ENCODE measurements at places on chromosomes 12 and 14.

DNA sequence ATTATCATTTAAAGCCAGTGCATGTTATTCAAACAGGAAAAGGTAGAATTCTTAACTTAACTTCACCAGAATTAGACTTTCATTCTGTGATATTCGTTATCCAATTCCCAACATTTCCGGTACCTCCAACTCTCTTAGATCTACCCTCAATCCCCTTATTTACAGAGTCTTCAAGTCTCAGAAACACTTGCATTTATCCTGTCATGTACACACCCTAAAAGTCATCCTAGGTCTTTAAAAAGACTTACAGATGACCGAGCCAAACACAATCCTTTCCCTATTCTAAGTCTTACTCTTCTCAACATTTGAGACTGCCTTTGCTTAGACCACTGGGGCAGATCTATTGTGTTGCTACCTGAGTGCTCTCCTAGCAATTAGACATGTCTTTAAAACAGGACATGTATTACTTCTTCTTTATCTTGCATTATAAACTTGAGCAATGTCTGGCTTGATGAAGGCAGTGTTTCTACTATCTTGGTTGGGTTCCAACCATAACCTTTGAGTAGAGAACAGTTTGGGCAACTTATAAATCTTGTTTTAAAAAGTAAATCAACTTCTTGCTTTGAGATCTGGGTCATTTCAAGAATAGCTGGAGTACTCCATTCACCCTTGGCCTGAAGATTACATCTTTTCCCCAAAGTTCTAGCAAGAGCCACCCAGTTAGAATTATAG lies 140.6 kb upstream of the PLEKHG7 start:
- peaks cover 18% of the 10 kb centered on the region for H3K4me1 ChIP-seq
- H3K36me3 ChIP-seq: no peaks in the 10 kb centered on the region
- H3K27me3 ChIP-seq: no peaks in the 10 kb centered on the region
- no peak overlapping the region for H3K27ac ChIP-seq

GRCh38 chr12:64609536-64610078 lies 688 bp upstream of the RASSF3 start:
- peak overlapping the region; percentile 58 for H3K4me3 ChIP-seq
- DNase-seq: peak; percentile 20
- H3K27me3 ChIP-seq: no peaks in the 10 kb centered on the region

DNA sequence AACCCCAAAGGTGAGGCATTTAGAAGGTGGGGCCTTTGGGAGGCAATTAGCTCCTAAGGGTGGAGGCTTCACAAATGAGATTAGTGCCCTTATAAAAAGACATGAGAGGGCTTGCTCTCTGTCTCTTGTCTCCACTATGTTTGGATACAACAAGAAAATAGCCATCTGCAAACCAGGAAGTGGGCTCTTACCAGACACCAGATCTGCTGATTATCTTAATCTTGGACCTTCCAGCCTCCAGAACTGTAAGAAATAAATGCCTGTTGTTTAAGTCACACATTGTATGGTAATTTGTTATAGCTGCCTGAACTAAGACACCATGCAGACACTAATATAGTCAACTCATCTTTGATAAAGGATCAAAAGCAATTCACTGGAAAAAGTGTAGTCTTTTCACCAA lies 34.4 kb downstream of the TMEM116 start:
- no peak for DNase-seq
- H3K4me3 ChIP-seq: no peak overlapping the region
- H3K36me3 ChIP-seq: no peaks in the 10 kb centered on the region
- H3K4me1 ChIP-seq: no peaks in the 10 kb centered on the region

DNA sequence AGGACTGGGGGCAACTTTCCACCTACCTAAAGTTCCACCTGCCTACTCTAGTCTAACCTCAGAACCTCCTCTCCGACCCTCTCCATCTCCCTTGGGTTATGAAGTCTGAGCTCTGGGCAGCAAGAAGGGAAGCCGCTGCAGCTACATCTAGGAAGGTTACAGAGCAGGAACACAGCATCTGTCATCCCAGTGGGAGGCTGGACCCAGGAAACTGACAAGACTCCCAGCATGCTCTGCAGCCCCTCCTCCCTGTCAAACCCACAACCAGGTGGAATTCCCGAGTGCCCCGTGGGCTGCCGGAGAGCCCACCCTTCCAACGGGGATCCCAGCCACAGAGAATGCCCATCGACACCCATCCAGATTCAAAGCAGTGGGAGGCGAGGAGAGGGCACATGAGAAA lies 2.1 kb downstream of the TESC start:
- peaks cover 13% of the 10 kb centered on the region for H3K4me1 ChIP-seq
- H3K27me3 ChIP-seq: peaks cover 39% of the 10 kb centered on the region
- H3K36me3 ChIP-seq: no peaks in the 10 kb centered on the region
- no peak for DNase-seq
- H3K4me3 ChIP-seq: no peak overlapping the region

- no peaks in the 10 kb centered on the region for H3K36me3 ChIP-seq
- H3K27me3 ChIP-seq: no peaks in the 10 kb centered on the region
- H3K4me3 ChIP-seq: no peak overlapping the region
- no peak for DNase-seq
- no peaks in the 10 kb centered on the region for H3K4me1 ChIP-seq
- no peak overlapping the region for H3K27ac ChIP-seq
These were observed 30.1 kb upstream of the PWP1 start for GRCh38 chr12:107655281-107656065.

- H3K4me1 ChIP-seq: no peaks in the 10 kb centered on the region
- no peaks in the 10 kb centered on the region for H3K27me3 ChIP-seq
- no peak overlapping the region for H3K4me3 ChIP-seq
- H3K27ac ChIP-seq: no peak overlapping the region
- no peak for DNase-seq
- no peaks in the 10 kb centered on the region for H3K36me3 ChIP-seq
These were observed 22.5 kb downstream of the SLC38A6 start for GRCh38 chr14:61003571-61003970.

DNA sequence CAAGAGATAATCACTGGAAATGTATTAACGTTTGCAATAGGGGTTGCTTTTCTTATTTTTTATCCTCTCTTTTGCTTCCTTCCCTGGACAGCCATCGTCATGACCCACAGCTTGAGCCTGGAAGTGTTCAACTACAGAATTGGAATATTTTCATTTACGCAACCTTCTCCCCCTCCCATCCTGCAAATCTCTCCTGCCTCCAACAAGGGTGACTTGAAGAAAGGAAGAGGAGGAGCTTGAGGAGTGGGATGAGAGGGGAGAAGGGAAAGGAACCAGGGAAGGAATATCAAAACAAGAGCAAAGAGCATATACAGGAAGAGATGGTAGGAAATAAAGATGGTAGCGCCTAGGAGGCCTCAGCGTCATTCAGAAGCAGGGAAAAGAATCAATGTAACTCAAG lies 1.6 kb upstream of the MANSC4 start:
- H3K36me3 ChIP-seq: no peaks in the 10 kb centered on the region
- peaks cover 11% of the 10 kb centered on the region for H3K4me1 ChIP-seq
- peak; percentile 50 for DNase-seq
- no peak overlapping the region for H3K27ac ChIP-seq
- no peak overlapping the region for H3K4me3 ChIP-seq

DNA sequence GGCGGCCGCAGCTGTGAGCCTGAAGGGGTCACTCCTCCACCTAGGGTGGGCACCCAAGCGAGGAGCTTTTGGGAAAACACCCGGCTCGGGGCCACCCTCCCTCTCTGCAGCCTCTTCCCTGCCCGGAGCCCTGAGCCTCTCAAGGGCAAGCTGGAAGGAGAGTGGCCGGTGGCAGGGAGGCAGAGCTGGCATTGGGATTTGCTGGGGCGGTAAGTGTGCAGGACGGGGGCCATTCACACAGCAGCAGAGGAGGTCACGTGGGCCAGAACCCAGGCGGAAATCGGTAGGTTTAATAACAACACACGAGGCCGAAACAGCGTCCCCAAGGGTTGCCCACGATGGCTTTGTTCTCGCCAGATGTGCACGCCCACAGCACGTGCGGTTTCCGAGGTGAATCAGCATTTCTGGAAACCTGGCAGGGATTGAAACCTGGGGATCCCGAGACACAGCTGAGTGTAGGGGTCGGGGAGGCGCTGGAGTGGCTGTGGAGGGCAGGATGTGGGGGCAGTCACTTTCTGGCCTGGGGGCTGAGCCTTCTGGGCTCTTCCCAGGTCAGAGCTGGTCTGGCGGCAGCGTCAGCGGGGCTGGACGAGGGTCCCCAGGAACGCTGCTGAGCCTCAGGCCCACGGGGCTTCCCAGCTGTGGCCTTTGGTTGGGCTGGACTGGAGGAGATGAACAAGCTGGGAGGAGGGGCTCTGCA lies 23.5 kb downstream of the NOC4L start:
- peaks cover 21% of the 10 kb centered on the region for H3K27me3 ChIP-seq
- no peaks in the 10 kb centered on the region for H3K36me3 ChIP-seq
- no peak for DNase-seq
- H3K4me3 ChIP-seq: no peak overlapping the region
- no peak overlapping the region for H3K27ac ChIP-seq
- H3K4me1 ChIP-seq: peaks cover 2% of the 10 kb centered on the region

DNA sequence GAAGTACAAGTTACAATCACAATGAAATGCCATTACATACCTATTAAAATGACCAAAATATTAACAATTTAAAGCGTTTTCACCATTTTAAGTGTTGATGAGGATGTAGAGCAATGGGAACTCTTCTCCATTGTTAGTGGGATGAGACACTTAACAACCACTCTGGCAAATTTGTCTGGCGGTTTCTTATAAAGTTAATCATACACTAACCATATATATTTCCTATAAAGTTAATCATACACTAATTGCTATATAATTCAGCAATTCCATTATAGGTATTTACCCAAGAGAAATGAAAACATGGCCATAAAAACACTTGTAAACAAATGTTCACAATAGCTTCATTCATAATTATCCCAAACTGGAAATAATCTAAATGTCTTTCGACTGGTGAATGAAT lies 35.9 kb downstream of the JKAMP start:
- H3K27me3 ChIP-seq: no peaks in the 10 kb centered on the region
- no peaks in the 10 kb centered on the region for H3K36me3 ChIP-seq
- H3K4me1 ChIP-seq: no peaks in the 10 kb centered on the region
- H3K4me3 ChIP-seq: no peak overlapping the region
- DNase-seq: no peak

- no peaks in the 10 kb centered on the region for H3K27me3 ChIP-seq
- peak; percentile 24 for DNase-seq
- H3K4me1 ChIP-seq: no peaks in the 10 kb centered on the region
- H3K4me3 ChIP-seq: peak within 1 kb of the TSS; percentile 50
- H3K27ac ChIP-seq: no peak within 1 kb of the TSS
These were observed at the start of gene LRRC43 for GRCh38 chr12:122182887-122183587. LRRC43 (plus strand) TSS chr12:122183123; CDS start chr12:122183145, 22 bp downstream.

- no peaks in the 10 kb centered on the region for H3K27me3 ChIP-seq
- no peak overlapping the region for H3K4me3 ChIP-seq
- H3K4me1 ChIP-seq: no peaks in the 10 kb centered on the region
- DNase-seq: no peak
- no peaks in the 10 kb centered on the region for H3K36me3 ChIP-seq
These were observed 6.9 kb downstream of the SERPINA4 start for GRCh38 chr14:94568186-94568585.

- H3K4me1 ChIP-seq: no peaks in the 10 kb centered on the region
- no peak overlapping the region for H3K4me3 ChIP-seq
- H3K27ac ChIP-seq: peak overlapping the region; percentile 95
These were observed 57.3 kb downstream of the TTC7B start for GRCh38 chr14:90758959-90759358.

GRCh38 chr14:95163666-95164065 lies 6.3 kb upstream of the DICER1 start:
- H3K27ac ChIP-seq: no peak overlapping the region
- no peak overlapping the region for H3K4me3 ChIP-seq
- no peak for DNase-seq
- H3K4me1 ChIP-seq: peaks cover 3% of the 10 kb centered on the region
- no peaks in the 10 kb centered on the region for H3K36me3 ChIP-seq
- no peaks in the 10 kb centered on the region for H3K27me3 ChIP-seq

- DNase-seq: peak; percentile 64
- H3K27me3 ChIP-seq: no peaks in the 10 kb centered on the region
- no peaks in the 10 kb centered on the region for H3K36me3 ChIP-seq
- H3K27ac ChIP-seq: peak overlapping the region; percentile 88
These were observed 745 bp downstream of the PCK2 start for GRCh38 chr14:24094841-24095270.

- DNase-seq: no peak
- H3K27ac ChIP-seq: no peak overlapping the region
- no peaks in the 10 kb centered on the region for H3K27me3 ChIP-seq
- H3K4me1 ChIP-seq: no peaks in the 10 kb centered on the region
- no peaks in the 10 kb centered on the region for H3K36me3 ChIP-seq
These were observed 10.1 kb downstream of the ISM2 start for GRCh38 chr14:77488558-77488957.

DNA sequence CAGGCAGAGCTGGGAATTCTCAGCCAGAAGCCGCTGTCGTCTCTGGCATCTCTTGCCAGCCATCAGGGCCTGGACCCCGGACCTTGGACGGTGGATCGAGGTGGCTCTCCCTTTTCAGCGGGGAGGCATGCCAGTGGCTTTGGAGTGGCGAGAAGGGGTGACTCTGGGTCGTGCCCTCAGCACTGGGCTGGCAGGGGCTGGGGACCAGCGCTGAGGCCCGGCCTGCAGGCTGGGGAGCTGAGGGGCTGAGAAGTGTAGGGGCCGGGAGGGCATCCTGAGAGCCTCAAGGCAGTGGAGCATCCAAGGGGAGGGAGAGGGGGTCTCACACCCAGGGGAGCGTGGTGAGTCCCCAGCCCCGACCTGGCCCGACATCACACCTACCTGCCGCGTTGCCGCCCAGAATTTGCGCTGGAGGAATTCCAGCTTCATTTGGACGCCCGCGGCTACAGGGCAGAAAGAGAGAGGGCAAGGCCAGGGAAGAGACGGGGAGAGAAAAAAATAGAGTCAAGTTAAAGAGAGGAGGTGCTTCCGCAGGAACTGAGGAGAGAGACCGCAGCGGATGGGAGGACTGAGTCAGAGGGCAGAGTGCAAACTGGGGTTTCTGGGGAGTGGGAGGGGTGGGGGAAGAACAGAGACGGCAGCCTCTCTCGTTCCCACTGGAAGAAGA lies 9.0 kb upstream of the LRTM2 start:
- H3K4me1 ChIP-seq: no peaks in the 10 kb centered on the region
- no peak overlapping the region for H3K4me3 ChIP-seq
- DNase-seq: no peak
- no peaks in the 10 kb centered on the region for H3K36me3 ChIP-seq
- no peak overlapping the region for H3K27ac ChIP-seq
- H3K27me3 ChIP-seq: no peaks in the 10 kb centered on the region

- peaks cover 1% of the 10 kb centered on the region for H3K4me1 ChIP-seq
- H3K27ac ChIP-seq: no peak overlapping the region
- H3K27me3 ChIP-seq: no peaks in the 10 kb centered on the region
- H3K4me3 ChIP-seq: no peak overlapping the region
- no peaks in the 10 kb centered on the region for H3K36me3 ChIP-seq
These were observed 7.1 kb downstream of the ARHGDIB start for GRCh38 chr12:14954269-14954668.
